ENCODE measurements at places on chromosomes 2 and 18.

DNA sequence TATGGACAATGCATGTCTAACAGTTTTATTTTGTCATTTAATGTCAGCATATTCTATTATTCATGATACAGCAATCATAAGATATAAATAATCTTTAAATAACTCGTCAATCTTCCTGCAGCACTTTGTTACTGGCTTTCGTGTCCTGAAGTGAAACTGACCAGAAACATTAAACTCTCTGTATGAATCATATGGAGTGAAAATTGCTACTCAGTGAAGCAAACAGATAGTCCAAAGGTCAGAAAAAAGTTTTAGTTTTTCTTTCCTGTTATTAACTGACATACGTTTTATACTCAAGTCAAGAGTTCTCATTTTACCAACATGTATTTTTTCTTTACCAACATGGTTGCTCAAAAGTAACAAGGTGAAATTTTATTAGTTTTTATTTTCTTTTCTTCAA is 106.8 kb upstream of the GALNT5 start:
- no peak for DNase-seq

GRCh38 chr2:122150524-122151280 is 395.3 kb downstream of the TSN start:
- no peak for DNase-seq

DNA sequence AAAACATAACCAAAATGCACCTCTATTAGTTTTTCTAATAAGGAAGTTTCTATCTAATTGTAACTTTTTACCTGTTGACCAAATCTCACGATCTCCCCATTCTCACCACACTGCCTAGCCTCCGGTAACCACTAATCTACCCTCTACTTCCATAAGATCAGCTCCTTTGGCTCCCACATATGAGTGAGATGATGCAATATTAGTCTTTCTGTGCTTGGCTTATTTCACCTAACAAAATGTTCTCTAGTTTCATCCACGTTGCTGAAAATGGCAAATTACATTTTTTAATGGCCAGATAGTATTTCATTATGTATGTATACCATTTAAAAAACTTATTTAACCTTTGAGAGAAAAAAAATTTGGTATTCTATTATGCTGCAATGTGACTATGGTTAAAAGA is 379.0 kb upstream of the NXPH2 start:
- DNase-seq = no peak

- no peak for DNase-seq
Observed at GRCh38 chr2:71153585-71154224, 23.3 kb downstream of the MPHOSPH10 start.

GRCh38 chr2:195594248-195594647 is 62.8 kb upstream of the SLC39A10 start:
- DNase-seq = no peak

GRCh38 chr18:71760541-71760940 is 783.6 kb downstream of the CBLN2 start:
- DNase-seq = no peak

GRCh38 chr2:122831649-122832048 is 1076.2 kb downstream of the TSN start:
- DNase-seq = no peak

DNA sequence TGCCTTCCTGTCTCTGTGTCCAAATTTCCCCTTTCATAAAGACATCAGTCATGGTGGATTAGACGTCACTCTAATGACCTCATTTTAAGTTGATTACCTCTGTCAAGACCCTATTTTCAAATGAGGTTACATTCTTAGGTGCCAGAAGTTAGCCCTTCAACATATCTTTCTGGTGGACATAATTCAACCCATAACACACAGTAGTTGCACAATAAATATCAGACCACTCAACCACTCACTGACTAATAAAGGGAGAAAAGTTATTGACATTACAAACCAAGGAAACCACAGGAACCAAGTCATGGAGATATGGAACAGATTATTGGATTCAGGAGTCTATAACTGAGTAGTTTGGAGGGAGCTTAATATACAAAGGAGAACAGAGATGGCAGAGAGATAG is 377.4 kb upstream of the ACVR2A start:
- no peak for DNase-seq

DNA sequence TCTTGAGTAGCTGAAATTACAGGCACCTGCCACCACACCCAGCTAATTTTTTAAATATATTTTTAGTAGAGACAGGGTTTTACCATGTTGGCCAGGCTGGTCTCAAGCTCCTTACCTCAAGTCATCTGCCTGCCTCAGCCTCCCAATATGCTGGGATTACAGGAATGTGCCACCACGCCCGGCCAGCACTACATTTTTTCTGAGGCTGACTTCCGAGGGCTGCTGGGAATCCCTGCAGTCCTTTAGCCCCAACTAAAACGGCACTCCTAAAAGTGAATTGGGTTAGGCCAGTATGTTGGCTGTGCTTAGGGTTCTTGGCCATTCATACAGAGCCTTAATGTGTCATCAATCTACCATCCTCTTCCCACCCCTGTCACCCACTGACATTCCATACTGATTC is 375.4 kb downstream of the DCC start:
- no peak for DNase-seq

- no peak for DNase-seq
Observed at GRCh38 chr2:208315081-208315788, 49.2 kb downstream of the PIKFYVE start.

DNA sequence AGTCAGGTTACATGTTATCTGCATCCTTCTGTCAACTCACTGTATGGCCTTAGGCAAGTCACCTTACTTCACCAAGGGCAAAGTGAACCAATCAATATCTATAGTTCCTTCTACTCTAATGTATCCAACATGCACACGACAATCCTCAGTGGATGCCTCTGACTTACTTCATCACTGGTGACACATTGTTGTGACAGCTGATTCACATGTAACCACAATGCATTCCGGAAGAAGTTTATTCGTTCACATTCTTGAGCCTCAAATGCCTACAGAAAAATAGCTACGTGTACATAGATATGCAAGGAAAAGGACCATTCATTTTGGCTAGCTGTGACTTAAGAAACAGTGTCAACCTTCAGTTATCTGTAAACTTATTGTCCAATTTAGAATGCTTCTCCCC is 26.3 kb upstream of the EPG5 start:
- DNase-seq = no peak

DNA sequence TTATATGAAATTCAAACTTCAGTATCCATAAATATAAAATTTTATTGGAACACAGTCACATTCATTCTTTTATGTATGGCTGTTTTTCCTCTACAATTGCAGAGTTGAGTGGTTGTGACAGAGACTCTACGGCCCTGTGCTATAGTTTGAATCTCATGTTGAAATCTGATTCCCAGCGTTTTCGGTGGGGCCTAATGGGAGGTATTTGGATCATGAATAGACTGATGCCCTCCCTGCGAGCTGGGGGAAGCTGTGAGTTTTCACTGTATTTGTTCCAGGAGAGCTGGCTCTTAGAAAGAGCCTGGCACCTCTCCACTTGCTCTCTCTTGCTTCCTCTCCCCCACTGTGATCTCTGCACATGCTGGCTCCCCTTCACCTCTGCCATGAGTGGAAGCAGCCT is 1.7 kb downstream of the PFN4 start:
- no peak for DNase-seq

DNA sequence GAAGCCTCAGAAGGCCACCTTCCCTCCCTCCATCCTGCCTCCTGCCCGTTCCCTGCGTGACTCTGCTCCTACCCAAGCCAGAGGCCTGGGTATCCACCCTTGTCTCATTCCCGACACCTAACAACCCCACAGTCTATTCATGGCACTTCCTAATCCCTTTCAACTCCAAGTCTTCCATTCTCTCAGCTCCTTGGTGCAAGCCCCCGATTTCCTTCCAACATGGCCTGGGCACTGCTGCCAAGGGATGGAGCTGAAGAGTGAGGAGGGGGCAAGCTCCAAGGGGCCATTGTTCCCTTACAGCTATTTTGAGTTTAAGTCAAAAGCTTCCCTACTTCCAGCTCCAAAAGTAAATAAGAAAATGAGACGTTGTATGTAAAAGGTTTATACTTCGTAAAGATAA is 84.8 kb upstream of the ASB18 start:
- no peak for DNase-seq

- no peak for DNase-seq
Observed at GRCh38 chr2:23430263-23430662, 45.3 kb downstream of the KLHL29 start.

DNA sequence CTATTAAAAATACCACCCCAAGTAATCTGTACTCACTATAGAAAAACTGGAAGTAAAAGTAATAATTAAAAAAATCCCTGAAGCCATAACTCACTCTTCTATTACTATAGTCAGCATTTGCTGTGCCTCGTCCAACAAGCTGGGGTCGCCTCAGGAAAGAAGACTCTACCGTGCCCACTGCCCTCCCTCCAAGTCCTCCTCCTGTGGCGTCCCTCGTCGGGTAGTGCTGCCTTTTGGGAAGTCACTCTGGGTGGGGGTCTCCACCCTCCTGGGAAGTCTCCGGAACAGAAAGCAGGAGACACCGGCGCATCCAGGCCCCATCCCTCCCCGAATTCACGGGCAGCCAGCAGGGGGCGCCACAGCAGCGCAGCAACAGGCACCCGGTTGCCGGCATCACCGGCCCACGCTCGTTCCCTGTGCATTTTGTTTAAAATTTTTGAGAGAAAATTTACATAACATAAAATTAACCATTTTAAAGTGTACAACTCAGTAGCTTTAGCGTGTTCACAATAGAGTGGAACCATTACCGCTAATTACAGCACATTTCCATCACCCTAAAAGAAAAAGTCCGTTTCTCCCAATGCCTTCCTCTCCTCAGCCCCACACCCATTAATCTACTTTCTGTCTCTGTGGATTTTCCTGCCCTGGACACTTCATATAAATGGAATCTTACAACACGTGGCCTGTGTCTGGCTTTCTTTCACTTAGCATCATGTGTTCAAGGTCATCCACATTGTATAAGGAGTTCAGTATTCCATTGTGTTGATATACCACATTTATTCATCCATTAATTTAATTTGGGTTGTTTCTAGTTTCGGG is 62.2 kb downstream of the ADNP2 start:
- peak; percentile 69 for DNase-seq

DNA sequence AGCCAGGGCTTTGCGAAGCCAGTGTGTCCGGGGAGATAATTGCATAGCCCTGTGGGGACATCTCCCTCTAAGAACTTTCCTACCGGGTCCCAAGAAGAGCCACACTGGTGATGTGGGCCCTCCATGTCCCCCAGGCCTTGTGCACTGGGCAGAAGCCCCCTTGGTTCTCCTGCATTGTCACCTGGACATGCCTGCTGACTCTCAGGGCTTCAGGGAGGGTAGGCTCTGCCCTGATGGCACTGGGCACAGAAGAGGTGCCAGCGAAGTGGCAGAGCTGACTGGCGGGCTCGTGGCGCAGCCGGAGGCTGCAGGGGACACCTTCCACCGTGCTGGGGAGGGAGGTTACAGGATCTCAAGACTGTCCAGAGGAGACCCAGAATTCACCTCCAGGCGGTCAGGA is 28.3 kb downstream of the GLI2 start:
- DNase-seq = no peak

Measured in thyroid gland (tissue), 4 donors.